ENCODE measurements at places on chromosomes 7 and 10.

DNA sequence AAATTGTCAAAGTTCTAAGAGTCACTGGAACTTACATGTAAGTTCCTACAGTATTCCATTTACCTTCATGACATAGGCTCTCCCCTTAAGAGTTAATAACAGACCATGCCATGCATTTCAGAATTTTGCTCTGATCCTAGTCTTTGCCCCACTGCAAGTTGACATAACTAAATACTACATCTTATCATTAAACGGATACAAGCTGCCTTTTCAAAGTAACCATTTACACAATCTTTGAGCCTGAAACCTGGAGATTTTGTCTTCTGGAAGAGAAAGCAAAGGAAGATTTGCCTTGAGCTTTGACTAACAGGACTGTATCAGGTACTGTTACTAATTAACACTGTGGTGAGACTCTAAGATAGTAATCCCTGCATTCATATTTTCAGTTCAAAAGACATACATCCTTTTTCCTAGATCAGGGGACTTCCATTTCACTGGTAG, 9.3 kb upstream of the AKR1D1 start:
- no peak for DNase-seq

DNA sequence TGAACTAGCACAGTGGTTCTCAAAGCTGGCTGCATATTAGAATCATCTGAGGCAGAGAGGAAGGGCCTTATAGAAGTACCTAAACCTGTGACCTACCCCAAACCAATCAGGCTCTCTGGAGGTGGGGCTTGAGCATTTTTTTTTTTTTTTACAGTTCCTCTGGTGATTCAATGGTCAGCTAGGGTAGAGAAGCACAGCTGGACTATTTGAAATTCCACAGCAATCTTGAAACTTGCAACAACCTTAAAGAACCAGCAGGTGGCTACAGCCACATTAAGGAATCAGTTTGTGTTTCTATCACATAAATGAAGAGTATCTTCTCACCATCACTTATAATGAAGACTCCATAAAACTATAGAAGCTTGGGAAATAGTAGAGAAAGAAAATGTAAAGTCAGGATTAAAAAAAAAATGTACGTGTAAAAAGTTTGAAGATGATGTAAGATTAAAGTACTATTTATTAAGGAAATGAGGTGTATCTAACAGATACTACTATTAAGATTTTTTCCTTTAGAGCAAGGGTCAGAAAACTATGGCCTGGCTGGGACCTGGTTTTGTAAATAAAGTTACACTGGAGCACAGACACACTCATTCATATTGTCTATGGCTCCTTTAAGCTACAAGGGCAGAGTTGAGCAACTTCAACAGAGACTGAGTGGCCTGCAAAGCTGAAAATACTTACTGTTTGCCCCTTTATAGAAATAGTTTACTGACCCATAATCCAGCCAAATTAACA, 3.8 kb downstream of the RTKN2 start:
- no peak for DNase-seq

- no peak for DNase-seq
Measured at GRCh38 chr7:130309986-130310385, 17.0 kb downstream of the CPA4 start.

DNA sequence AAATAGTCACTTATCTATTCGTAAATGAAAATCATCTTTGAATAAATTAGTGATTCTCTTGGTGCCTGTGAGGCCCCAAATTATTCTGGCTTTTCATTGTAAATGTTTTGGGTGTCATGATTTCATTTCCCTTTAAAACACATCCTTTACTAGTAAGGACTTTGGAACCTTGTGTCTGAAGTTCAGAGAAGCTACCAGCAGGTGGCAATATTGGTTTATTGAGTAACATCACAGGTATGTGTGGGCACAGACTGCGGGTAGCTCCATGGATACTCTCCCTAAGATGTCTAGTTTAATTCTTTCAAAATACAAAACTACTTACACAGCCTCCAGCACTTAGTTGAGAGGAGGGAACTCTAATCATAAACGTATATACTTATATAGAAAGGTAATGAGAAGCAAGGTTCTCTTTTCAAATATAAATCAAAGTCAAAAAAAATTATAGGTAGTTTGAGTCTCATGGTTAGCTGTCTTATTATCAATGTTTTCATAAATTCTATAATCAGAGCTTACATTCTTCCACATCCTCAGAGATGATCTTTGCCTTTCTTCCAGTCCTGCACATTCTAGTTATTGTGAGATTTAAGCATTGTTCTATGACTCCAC, 449.6 kb downstream of the GRM8 start:
- DNase-seq, result no peak

GRCh38 chr10:19772972-19773371, 43.3 kb upstream of the PLXDC2 start:
- no peak for DNase-seq

Measured in stimulated activated CD8-positive, alpha-beta memory T cell treated with anti-CD3 and anti-CD28 coated beads, Interleukin-12 subunit alpha, Interleukin-12 subunit beta, amount 100 ng/mL, for 1 hour (primary cell).